ENCODE measurements at places on chromosomes 3 and 15.
A peak's percentile ranks its signal among the peaks of the same experiment; 100 is the strongest.

DNA sequence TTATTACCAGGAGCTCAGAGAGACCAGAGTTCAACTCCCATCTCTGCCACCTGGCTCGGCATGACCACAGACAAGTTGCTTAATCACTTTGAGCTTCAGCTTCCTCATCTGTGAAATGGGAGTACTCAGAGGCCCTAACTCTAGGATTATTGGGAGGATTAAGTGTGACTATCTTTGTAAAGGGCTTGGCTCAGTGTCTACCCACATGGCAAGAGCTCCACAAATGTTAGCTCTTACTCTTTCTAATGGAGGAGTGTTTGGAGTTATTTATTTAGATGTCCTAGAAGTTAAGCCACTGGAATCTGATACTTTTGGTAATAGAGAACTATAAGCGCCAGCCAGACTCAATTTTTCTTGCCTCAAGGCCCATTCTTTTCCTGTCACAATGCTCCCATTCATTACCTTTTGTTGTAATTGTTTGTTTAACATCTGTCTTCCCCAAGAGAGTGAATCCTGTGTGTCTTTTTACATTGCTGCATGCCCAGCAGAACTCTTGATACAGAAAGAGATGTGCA, 12.3 kb upstream of the LMCD1 start:
- no peak for DNase-seq

- DNase-seq, result no peak
Observed at GRCh38 chr3:164451072-164451910, 627.0 kb downstream of the SI start.

DNA sequence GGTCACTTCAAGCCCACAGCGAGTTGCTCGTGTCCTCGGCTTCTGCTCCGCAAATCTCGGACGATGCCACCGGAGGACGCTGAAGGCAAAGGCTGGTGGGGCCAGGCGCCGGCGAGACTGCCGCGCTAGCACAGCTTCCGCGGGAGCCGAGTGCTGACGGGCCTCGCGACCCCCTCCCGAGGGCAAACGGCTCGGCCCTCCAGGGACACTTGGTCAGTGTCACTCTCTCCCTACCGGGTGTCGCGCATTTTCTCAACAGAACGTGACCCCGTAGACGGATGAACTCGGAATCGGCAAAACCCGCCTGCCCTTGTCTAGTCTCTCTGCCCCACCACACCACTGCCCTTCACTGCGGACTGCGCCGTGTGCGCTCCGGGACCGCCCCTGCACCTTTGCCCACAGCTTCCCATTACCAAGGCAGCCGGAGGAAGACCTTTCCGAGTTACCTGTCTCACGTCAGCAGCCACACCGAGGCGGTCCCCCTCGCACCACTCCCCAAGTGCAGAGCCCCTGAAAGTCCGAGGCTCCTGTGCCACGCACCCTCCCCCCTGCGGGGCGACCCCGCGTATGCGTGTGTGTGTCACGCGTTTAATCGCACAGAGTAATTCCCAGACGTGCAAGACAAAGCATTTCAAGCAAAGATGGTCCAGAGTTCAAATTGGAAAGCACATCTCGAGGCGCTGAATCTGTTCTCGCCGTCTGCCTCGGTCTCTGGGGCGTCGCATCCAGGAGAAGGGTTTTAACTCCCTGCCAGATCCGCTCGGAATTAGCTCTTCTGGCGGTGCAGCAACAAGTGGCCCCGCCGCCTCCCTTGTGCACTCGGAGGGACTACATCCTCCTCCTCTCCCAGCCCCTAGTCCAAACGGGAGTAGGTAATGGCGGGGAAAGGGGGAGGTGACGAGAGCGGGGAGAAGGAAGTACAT, 245.0 kb upstream of the TOPAZ1 start:
- DNase-seq, result peak; percentile 63

GRCh38 chr15:81856001-81856633, 189.7 kb downstream of the MEX3B start:
- DNase-seq, result no peak

DNA sequence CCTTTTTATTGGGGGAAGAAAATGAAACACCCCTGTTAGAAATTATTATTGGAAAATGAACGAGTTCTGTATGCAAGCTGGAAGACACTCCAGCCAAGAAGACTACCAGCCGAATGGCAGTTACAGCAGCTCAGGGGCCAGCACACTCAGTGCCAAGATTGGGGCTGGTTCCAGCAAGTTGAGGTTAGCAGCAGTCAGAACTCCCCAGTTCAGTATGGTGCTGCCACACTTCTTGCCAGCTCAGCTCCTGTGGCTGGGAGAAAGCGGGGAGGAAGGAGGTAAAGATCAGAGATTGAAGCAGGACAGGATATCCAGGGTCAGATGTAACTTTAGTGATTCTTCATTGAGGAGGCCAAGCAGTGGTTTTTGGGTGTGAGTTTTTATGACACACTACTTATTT, 280.2 kb upstream of the NR2E3 start:
- peak; percentile 3 for DNase-seq

DNA sequence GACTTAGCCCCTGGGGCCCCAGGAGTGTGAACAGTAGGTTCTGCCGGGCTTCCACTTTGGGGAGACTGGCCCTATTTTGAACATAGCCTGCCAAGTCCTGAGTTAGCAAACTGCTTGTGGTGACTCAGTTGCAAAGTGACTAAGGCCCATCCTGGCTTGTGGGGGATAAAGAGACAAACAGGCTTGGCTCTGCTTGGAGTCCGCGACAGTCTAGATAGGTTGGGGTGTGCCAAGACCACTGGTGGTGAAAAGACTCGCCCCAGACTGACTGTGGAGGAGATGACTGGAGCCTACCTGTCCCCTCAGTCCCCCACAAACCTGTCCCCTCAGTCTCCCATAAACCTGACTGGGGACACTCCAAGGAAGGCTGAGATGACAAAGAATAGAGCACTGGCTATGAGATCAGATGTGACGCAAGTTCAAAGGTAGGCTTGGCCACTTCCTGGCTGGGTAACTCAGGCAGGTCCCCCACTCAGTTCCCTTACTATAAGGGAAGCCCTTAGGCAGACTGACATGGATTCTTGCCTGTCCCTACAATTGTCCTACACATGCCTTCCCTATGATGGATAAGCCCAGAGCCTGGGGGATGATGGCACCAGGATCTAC, 4.3 kb downstream of the DNASE1L3 start:
- DNase-seq, result peak; percentile 64

DNA sequence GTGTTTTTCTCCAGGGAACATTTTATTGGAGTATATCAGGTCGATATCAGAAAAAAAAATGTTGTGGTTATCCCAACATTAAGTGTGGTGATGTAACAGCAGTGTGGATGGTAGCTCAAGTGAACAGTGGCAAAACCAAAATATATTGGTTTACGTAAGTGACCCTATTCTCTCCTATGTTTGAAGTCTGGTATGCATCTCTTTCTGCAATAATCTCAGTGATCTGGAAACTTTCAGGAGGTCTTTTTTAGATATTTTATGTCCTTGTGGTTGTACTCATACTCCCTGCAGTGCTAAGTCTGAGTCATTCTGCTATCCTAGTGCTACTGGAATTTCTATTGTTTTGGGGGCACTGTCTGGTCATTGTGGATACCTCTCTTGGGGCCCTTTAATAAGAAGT, 137.9 kb downstream of the SNRPN start:
- DNase-seq, result no peak

Data from MCF 10A (cell line).